ENCODE measurements at places on chromosomes 5 and 9.

DNA sequence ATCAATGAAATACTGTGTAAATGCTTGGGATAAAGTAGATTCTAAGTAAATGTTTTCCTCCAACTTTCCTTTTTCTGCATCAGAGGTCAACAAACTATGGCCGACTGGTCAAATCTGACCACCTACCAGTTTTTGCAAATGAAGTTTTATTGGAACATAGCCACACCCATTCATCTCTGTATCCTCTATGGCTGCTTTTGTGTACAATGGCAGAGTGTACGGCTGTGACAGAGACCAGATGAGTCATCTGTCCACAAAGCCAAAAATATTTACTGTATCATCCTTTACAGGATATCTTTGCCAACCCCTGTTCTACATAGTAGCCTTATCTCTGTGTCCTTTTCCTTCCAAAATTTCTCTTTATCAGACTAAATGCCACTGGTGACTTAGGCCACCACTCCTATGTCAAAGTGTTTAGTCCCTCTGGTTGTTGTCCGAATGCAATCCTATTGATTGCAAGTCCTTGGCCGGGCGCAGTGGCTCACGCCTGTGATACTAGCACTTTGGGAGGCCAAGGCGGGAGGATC, 218.4 kb upstream of the KLF4 start:
- DNase-seq = peak; percentile 46

DNA sequence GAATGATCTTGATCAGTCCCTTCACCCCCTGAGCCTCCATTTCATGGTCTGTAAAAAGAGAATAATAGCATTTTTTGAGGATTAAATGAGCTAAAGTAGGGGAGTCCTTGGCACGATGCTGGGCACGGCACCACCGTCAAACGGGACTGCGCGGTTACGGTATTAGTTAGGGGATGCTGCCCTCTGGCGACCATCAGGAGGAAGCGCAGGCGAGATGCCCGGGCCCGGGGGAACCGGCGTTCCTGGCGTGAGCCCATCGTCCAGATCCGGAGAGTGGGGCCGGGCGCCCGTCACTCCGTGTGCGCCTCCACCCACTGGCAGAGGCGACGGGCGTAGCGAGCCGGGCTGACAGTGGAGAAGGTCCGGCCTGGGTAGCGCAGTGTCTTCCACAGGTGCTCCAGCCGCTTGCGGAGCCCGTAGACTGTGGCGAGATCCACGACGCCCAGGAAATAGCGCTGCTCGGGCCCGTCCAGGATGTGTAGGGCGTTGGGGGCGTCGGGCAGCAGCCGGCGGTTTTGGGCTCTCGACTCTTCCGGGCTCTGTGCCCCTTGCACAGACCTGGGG, 4.8 kb upstream of the ST6GALNAC4 start:
- no peak for DNase-seq

DNA sequence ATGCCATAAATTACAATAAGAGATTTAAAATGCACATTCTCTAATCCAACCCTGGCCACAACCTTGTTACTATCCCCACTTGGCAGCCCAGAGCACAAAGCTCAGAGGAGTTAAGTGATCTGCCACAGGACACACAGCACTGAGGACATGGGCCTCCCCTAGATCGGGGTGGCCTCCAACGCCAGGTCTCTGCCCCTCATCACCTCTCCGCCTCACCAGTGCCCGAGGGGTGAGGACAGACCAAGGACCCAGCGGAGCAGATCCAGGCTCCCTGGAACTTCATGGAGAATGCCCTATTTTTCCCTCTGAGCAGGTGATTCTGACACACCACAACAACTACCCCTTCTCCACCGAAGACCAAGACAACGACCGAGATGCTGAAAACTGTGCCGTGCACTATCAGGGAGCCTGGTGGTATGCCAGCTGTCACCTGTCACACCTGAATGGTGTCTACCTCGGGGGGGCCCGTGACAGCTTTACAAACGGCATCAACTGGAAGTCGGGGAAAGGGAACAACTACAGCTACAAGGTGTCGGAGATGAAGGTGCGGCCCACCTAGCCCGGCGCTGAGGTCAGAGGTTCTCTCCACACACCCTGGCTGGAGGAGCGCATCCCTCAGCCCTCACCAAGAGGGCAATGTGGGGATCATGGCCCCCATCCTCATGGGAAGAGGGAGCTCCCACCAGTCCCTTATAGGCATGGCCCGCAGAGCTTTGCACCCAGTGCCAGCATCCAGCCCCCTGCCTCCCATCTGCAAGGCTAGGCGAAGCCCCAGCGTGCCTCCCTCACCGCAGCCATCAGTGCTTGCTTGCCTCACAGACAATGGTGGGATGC, 12.5 kb upstream of the FCN2 start:
- DNase-seq = no peak

GRCh38 chr9:134751622-134752021, 110.0 kb downstream of the COL5A1 start:
- DNase-seq = no peak

DNA sequence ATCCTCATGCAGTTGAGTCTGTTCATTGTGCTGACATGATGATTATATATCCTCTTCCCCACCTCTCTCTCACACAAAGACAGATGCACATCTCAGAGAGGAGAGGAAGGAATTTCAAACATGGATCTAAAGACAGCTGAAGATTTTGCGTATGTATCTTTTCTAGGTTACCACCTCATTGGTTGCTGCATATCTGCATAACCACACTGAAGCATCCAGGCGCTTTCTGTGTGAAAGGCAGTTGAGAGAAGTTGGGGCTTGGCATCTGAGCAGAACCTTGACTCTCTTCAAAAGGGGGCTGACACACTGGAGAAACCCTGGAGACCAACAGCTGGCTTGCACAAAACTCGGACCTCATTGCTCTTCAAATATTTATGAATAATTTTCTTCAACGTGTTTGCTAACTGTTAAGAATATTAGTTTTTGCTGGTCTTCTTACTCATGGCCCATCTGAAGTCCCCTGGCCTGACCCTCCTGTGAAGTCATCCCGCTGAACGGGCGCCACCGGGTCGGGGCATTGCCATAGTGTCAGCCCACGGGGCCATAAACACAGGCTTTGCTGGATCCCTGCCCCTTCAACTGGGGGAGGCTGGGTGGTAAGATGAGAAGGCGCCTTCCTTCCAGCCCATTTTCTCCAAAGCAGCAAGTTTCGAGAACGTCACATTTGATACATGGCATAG, 593.2 kb upstream of the CLINT1 start:
- DNase-seq = no peak

DNA sequence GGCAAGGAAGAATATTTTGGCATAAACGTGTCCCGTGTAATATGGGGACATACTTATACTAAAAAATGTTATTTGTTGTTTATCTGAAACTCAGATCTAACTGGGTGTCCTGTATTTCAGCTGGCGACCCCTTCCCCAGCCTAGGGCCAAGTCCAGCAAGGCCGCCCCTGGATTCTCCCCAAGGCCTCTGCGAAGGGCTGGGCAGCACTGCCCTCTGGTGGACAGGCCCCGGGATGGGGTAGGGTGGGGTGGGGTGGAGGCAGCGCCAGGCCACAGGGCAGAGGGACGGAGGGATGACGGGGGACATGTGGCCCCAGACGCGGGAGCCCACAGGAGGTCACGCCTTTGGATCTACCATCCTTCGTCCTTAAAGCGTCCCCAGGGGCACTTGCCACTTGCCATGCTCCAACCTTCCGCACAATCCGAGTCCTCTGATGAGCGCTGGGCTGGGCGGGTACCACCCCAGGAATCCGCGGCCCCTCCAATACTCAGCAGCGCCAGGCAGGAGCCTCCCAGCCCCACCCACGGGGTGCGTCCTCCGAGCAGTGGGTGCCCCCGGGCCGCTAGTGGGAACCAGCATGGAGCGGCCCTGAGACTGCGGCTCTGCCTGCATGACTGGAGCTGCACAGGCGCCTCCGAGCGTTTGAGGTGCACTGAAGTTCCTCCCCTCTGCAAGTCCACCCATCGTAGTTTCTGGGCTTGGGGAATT, 7.1 kb upstream of the AGPAT2 start:
- DNase-seq = peak; percentile 57

GRCh38 chr5:107072440-107072839, 598.3 kb downstream of the EFNA5 start:
- DNase-seq = no peak

- DNase-seq = no peak
Observed at GRCh38 chr9:82490019-82490499, 501.5 kb downstream of the SPATA31D1 start.

- no peak for DNase-seq
Observed at GRCh38 chr5:98372351-98372750, 401.1 kb upstream of the RGMB start.

GRCh38 chr9:109600142-109600541, 102.0 kb upstream of the PTPN3 start:
- no peak for DNase-seq

GRCh38 chr9:92496396-92497176, 14.3 kb upstream of the ASPN start:
- no peak for DNase-seq

DNA sequence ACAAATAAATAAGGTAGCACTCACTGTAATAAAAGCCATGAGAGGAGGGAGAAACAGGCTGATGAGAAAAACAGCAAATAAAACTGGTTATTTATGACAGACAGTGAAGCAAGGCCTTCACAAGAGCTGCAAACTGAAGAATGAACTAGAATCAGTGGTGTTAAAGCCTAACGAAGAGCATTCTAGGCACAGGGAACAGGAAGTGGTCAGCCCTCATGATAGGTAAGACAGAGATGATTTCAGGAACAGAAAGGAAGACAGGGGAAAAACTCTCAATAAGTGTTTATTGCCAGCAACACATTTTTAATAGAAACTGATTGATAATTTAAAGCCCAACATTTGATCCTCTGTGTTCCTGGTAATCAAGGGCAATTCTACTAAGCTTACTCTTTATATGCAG, 124.5 kb downstream of the EDIL3 start:
- no peak for DNase-seq

DNA sequence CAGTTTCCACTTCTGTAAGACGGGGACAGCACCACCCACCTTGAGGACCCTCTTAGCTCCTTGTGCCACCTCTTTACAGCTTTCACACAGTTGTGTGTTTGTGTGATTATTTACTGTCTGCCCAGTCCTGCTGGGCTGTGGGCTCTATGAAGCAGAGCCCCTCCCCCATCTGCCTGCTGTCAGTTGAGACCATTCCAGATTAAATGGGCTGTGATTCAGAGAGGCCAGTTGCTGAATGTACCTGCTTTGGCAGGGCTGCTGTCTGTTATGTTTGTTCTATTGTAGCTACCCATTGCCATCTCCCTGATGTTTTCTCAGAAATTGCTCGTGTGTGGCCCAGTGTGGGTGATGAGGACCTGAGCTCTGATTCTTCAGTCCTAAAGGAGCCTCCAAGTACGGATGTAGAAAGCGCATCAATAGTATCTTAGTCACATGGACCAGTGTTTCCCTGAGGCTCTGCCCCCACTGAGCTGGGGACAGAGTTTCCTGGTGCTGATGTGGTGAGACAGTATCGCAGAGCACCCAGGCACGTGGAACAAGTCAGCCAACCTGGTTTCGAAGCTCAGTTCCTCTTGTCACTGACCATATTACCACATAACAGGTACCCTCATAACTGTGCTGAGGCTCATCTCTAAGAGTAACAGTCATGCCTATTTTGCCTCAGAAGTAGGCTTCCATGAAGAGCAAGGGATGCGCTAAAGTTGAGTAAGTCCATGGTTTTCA, 3.7 kb downstream of the ANGPTL2 start:
- DNase-seq = no peak

- no peak for DNase-seq
Observed at GRCh38 chr5:76697670-76698069, 18.3 kb upstream of the F2R start.

GRCh38 chr9:1184146-1184545, 134.0 kb downstream of the DMRT2 start:
- no peak for DNase-seq

- no peak for DNase-seq
Observed at GRCh38 chr9:115042781-115043509, 75.0 kb downstream of the TNC start.

Measured in NCI-H460 (cell line).